ENCODE measurements at places on chromosomes 7 and 10.

DNA sequence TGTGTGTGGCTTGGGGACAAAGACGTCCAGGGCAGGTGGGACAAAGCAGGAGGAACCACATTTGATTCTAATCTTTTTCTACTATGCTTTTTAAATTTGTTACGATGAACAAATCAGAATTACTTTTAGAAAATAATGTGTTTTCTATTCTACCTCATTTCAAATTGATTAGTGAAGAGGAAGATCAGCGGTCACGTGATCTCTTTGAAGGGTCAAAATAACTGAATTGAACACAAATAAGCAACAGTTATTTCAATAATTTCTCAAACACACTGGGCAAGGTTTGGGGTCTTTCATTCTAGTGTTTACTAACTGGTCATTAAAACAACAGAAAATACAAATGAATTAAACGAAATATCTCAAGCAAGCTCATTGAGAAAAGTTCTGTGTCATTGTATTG is 773.0 kb upstream of the IGFBP3 start:
- no peak for DNase-seq

GRCh38 chr7:87627634-87627994 is 584 bp upstream of the RUNDC3B start:
- DNase-seq: peak; percentile 20

DNA sequence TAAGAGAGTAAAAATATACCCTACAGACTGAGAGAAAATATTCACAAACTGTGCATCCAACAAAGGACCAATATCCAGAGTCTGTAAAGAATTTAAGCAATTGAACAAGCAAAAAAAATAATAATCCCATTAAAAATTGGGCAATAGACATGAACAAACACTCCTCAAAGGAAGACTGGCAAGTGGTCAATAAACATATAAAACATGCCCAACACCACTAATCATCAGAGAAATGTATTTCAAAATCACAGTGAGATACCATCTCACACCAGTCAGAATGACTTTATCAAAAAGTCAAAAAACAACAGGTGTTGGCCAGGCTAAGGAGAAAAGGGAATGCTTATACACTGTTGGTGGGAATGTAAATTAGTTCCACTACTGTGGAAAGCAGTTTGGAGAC is 21.9 kb upstream of the ZNF804B start:
- no peak for DNase-seq

GRCh38 chr10:28293236-28294168 is 9.4 kb downstream of the MPP7 start:
- DNase-seq: no peak

DNA sequence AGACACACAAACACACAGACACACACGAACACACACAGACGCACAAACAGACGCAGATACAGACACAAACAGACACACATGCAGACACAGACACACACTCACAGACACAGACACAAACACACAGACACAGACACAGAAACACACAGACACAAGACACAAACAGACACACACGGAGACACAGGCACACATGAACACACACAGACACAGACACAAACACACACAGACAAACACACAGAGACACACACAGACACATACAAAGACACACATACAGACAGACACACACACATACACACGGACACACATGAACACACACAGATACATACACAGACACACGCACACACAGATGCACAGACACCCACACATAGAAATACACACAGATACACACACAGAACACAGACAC is 434.9 kb downstream of the DNAJB6 start:
- no peak for DNase-seq

DNA sequence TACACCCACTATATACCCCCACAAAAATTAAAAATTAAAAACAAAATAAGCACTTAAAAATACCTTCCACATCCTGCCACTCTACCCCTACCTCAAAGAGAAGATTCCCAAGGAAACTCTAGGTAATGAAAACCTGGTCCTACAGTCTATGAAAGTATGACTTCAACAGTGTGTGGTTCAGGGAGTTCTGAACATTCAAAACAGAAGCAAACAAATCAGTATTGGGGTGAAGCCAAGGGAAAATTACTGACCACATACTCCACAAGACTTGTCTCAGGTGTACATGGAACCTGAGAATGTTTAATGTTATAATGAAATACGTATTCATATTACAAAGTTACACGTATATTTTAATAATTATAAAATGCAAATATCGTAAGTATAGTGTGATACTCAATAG is 20.3 kb upstream of the LIPM start:
- no peak for DNase-seq

- no peak for DNase-seq
Measured at GRCh38 chr10:21297603-21298383, 227.7 kb downstream of the SKIDA1 start.

GRCh38 chr7:36300696-36301350 is 88.8 kb upstream of the ANLN start:
- no peak for DNase-seq

DNA sequence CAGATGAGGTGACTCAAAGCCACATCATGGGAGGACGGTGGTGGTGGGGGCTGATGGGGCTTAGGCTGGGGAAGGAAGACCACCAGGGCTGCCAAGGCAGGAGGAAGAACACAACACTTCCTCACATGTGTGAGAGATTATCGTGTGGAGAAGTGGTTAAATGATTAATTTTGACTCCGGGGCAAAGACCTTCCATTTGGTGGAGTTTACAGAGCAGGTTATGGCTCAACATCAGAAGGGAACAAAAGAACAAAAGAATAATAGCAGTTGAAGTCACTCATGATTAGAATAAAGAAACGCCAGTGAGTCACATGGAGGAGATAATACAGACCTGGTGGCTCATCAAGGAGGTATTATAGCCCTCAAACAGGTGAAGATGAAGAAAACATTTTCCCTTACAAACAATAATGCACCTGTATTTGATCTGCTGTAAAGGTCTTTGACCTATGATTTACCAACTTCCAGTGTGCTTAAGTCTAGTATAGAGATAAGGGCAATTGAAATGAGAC is 170.1 kb downstream of the PKD1L1 start:
- DNase-seq: no peak

DNA sequence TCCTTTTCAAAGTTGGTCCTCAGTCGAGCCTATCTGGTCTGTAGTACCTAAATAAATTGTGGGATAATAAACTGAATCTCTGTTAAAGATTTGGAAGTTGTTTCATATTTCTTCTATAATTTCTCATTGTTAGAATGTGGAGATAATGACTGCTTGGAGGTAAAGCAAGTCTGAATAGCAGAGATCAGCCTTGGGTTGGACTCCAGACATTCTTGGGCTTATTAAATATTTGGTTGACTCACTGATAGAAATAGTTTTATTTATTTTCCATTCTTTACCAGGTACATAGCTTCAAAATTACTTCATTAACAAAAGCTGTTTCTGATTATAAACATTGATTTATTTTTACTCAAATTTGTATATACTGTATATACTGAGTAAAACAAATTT is 34.3 kb downstream of the TPST1 start:
- no peak for DNase-seq

- no peak for DNase-seq
Measured at GRCh38 chr7:113188396-113188795, 70.0 kb upstream of the SMIM30 start.

GRCh38 chr7:34487391-34488115 is 170.5 kb upstream of the NPSR1 start:
- DNase-seq: no peak

GRCh38 chr10:110350812-110351211 is 46.1 kb upstream of the SMNDC1 start:
- DNase-seq: no peak

DNA sequence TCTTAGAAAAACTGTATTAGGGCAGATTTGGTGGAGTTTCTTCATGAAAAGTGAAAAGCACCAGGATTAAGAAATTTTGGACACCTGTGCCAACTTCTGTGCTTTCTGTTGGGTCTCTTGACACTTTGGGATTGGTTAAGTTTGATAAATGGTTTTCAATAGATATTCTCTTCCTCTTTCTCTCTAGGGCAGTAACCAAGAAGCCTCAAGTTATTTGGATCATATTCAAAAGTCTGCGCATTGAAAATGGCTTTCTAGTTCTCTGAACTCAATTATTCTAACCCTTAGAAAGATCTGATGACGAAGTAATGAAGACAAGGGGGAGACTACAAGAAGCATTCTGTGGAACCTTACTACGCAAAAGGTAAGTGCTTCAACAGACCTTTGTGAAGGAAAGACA is 144.0 kb upstream of the CCDC6 start:
- DNase-seq: no peak

- no peak for DNase-seq
Measured at GRCh38 chr7:19572566-19572965, 136.3 kb downstream of the POLR1F start.

DNA sequence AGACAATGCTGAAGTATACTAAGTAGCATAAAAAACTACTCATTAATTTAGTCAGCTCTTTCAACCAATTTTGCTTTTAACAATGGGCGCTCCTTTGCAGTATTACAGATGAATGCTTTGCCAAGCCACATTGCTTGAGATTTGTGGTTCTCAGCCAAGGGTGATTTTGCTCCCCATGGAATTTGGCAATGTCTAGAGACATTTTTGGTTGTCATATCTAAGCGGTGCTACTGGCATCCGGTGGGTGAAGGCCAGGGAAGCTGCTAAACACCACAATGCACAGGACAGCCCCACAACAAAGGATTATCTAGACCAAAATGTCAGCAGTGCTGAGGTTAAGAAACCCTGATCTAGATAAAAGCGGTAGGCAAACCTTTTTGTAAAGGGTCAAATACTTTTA is 112.0 kb downstream of the UBE2H start:
- DNase-seq: no peak

DNA sequence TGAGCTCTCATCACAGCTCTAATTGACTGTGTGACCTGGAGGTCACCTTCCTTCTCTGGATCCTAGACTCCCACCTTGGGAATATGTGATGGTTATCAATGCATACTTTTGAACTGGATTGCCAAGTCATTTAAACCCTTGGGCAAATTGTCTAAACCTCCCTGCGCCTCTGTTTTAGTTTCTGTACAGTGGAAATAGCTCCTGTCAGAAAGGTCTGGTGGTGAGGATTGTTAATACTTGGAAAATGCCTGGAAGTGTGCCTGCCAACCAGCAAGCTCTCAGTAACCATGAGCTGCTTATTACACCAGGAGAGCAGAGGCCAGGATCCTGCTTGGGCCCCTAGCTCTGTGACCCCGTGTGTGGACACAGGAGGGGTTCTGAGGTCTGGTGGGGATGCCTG is 108.7 kb upstream of the PPIF start:
- no peak for DNase-seq

- DNase-seq: no peak
Measured at GRCh38 chr7:64907641-64908326, 4.7 kb downstream of the ZNF273 start.

DNA sequence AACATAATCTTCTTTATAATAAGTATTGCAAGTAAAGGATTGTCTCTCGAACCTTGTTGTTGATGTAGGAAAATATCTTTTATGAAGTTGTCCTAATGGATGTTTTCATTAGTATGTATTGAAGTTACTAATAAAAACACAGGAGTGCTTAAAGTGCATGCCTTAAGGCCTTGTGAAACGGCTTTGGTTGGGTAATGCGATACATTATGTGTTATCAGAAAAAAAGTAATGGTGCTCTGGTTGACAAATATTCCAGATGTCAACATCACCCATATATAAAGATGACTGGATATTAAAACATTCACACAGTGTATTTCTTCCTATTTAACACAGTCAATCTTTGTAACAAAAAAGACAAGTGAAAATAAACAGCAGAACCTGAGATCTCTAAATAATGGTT is 310.7 kb downstream of the PRKG1 start:
- no peak for DNase-seq

- no peak for DNase-seq
Measured at GRCh38 chr10:114631090-114631665, 26.9 kb downstream of the ABLIM1 start.

DNA sequence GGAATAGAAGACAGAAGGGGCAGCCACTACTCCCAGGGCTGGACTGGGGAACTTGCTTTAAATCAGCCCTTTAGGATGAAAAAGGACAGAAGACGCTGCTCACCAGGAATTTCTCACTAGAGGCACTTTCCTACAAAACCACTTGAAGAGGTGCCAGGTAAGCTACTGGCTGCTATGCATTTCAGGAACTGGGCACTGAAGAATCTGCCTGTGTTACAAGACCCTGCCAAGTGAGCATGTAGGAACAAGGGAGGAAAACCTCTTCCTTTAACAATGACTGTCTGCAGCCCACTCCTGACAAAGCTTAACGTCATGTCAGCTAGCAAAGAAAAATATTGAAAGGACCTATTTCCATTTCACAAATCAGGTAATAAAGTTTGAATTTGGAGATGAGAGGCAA is 5.8 kb upstream of the AGMO start:
- DNase-seq: no peak

Measured in Ammon's horn (tissue), 1 donor.